ENCODE measurements at places on chromosomes 12 and 14.

DNA sequence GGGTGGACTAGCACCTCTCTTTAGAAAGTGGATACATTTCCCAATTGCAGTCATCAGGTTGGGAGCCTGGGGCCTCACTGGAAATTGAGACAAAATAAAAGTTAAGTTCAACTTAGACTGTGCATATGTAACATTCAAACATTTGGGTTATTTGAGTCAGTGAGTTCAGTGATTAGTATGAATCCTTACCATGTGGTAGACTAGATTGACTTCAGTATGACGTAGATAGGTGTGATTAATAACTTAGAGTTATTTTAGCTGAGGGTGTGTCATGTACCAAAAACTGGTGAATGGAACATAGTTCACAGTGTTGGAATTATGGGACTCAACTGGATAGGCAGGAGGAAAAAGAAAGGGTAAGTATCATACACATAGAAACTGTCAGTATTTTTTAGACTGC lies 8.0 kb upstream of the SSTR1 start:
- no peak for DNase-seq

GRCh38 chr14:92475451-92476187 lies 38.0 kb upstream of the RIN3 start:
- DNase-seq: no peak

GRCh38 chr14:74019408-74020137 lies 424 bp downstream of the BBOF1 start:
- DNase-seq: no peak

GRCh38 chr14:63632932-63633514 lies 8.6 kb downstream of the WDR89 start:
- DNase-seq: peak; percentile 38

DNA sequence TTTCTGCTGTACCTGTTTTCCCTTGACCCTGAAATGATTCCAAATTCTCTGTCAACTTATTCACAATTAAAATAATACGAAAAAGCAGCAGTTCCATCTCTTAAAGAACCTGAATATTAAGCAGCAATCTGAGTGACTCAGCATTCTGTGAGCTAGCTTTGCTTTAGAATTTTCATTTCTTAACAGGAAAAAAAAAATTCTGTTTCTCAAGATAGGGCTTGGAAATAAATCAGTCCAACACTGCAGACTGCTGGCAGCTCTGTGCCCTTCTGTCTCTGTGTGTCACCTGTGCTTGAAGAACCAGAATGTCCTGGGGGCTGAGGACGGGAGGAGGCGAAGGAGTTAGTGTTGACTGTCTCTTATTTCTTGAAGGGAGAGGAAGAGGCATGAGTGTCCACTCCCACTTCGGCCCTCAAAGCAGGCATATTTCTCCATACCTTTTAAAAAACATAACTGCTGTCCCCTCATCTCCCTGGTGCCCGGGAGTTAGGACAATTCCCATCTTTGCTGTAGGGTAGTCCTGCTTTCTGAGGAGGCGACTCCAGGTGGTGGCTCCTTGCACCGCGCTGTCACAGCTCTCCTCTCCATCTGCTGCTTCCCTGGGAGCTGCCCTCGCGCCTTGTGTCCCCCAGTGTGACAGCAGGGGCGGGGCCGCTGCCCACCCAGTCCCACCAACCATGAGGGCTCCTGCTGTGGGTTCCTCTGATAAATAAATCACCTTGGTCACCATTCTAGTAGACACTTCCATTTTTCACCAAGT lies 203.1 kb downstream of the CALM1 start:
- no peak for DNase-seq

- DNase-seq: peak; percentile 79
Measured at GRCh38 chr12:132614861-132615578, 3.6 kb upstream of the P2RX2 start.

- peak; percentile 29 for DNase-seq
Measured at GRCh38 chr12:51202718-51203117, 15.1 kb downstream of the POU6F1 start.

DNA sequence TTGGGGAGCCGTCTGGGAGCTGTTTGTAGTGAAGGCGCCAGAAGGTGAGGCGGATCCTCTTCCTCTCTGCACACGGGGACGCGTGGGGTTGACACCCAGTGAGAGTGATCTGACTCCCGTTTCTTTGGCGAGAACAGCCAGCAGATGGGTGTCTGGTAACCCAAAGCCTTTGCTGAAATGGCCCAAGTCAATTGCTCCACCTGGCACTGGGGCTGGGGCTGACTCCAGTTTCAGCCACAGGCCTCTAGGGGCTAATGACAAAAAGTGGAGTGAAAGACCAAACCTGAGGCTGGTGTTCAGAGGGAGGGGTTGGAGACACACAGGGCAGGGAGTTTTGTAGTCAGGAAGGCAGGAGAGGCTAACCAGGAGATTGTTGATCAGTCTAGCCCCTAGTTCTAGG lies 87.0 kb downstream of the FRMD6 start:
- DNase-seq: no peak

- DNase-seq: peak; percentile 81
Measured at GRCh38 chr12:47904713-47905709, at the start of gene VDR. Gene VDR, minus strand, starts transcription at chr12:47904994. Its CDS starts 25,881 bp downstream, at chr12:47879113.

DNA sequence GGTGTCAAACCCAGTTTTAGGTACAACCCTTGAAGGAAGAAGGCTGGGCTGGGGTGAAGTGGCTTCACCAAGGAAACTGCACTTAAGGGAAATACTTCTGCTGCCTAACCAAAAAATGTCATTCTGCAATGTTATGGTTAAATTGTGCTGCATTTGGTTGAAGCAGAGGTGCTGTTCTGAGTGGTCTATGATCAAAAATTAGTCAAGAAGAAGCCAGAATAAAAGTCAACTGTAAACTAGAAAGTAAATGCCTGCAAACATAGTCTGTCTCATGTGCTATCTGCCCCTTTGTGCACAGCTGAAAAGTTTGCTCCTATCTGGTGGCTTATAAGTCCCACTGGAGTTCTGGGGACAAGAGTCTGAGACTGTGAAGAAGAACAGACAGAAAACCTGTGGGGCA lies 158.8 kb downstream of the C12orf42 start:
- DNase-seq: peak; percentile 9

DNA sequence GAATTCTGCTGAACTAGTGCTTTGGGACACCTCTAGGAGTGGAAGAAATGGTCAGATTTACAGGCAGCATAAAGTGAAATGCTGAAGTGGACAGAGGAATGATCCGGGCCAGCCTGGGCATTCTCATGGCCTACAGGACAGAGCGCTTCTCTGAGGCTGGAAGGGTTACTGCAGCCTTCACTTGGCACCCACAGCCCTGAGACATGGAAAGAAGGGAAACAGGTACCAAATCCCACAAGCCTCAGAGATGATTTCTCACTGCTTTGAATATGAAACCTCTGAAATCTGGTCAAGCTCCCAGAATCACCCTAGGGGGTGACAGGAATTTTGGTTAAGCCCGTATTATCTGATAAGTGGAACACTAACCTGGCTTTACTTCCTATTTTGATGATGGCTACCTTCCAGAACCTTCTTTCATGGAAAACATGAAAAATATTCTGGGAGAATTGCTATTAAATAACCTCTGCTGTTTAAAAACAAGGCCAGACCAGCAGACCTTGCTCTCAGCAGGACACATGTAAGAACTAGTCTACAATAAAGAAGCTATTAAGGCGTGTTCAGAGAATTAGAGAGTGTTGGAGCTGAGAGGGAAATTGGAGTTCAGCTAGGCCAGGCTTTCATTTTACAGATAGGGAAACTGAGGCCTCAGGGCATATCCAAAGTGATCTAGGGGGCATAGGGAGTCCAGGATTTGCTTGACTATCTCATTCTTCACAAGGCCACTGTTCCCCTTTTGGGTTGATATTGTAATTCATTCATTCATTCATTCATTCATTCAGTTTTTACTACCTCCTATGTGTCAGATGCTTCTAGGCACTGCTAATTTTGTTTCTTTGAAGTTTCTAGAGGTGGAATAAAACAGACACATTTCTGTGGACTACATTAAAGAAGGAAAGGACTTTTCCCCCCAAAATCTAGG lies 281.5 kb downstream of the ZFP36L1 start:
- no peak for DNase-seq

DNA sequence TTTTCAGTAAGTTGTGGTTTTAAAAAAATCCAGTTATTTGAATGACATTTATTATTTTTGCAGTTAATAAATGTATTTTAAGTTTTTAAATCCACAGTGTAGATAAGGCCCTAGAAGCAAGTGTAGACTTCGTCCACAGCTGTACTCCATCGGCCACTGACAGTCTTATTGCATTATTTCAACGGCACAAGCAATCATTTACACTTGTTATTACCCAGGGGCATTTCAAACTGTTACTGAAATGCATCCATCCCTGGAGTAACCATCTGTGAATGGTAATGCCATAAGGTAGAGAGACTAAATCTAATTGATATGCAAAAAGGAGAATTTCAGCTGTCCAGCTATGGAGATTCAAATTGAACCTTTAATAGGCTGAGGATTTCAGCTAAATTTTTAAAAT lies 48.4 kb downstream of the BICD1 start:
- no peak for DNase-seq

- DNase-seq: no peak
Measured at GRCh38 chr12:100332852-100333251, 24.0 kb upstream of the SLC17A8 start.

DNA sequence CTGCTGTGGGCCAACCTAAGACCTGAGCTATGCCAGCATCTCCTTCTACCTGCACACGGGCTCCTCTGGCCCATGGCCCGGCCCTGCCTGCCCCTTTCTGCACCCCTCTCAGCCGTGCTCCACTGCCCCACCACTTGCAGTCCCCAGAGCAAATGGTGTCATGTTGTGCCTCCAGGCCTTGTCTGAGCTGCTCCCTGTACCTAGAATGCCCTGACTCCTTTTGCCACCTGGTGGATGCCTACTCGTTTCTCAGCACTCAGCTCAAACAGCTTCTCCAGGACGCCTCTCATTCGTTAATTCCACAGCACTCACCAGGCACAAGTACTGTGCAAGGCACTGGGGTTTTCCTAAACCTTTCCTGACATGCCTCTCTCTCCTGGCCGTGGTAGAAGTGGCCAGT lies 63.2 kb upstream of the PNMA1 start:
- DNase-seq: no peak

GRCh38 chr14:69772082-69773017 lies 5.4 kb downstream of the SRSF5 start:
- DNase-seq: no peak

DNA sequence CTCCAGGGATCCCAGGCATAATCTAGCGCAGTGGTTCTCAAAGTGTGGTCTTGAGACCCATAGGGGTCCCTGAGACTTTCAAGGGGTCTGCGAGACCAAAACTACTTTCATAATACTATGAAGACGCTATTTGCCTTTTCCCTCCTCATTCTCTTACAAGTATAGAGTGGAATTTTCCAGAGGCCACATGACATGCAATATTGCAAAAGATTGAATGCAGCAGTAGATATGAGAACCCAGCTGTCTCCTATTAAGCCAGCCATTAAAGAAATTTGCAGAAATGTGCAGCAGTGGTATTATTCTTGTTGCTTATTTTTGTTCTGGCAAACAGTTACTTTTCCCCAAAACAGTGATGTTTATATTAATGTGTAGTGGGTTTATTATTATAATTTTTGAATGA lies 62.8 kb downstream of the VWF start:
- DNase-seq: no peak

Measured in activated CD4-positive, alpha-beta T cell treated with anti-CD3 and anti-CD28 coated beads, Interleukin-2, amount 50 U/mL, for 16 hours (primary cell).